ENCODE measurements at places on chromosomes 16 and 17.

- no peak for DNase-seq
Observed at GRCh38 chr16:28304214-28304613, 11.9 kb downstream of the SBK1 start.

DNA sequence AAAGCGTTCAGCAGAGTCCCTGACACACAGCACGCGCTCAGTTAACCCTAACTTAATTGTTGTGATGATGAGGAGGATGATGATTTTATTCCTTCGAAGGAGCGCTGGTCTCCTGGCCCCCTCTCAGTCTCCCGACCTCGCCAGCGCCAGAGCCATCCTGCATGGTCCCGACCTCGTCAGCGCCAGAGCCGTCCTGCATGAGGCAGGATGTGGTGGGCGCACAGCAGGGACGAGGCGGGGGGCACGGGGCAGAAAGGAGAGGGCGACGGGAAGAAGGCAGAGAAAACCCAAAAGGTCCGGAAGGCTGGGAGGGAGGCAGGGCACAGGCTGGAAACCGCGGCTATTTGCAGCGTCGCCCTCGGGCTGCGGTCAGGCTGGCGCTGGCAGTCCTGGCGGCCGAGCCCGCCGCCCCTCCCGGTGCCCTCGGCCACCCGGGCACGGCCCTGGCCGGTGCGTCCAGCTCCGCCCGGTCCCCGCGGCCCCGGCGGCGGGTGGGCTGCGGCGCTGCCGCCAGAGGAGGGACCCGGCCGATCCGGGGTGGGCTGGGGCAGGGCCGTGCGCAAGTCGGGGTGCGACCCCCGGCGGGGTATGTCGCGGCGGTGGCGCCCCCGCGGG is 3.0 kb upstream of the TAC4 start:
- no peak for DNase-seq

- DNase-seq = no peak
Observed at GRCh38 chr16:12699161-12699560, 104.5 kb downstream of the CPPED1 start.

DNA sequence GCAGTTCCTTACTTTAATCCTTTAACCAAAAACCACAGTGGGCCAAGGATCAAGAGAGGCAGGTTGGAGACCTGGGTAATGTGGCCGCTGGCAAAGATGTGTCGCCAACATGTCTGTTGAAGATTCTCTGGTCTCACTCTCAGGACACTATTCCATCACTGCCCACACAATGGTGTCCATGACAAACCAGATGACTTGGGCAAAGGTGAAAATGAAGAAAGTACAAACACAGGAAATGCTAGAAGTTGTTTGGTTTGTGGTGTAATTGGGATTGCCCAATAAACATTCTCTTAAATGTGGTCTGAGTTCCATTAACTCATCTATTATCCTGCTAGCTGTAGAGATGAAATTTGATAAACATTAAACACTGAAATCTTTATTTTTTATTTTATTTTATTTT is 43.3 kb downstream of the SALL1 start:
- DNase-seq = no peak

GRCh38 chr17:39920218-39921210 is 2.1 kb upstream of the GSDMB start:
- DNase-seq = peak; percentile 54

GRCh38 chr16:77227745-77228144 is 28.5 kb downstream of the SYCE1L start:
- no peak for DNase-seq

GRCh38 chr16:51049276-51049675 is 101.8 kb downstream of the SALL1 start:
- no peak for DNase-seq

GRCh38 chr16:1108299-1109252 is 12.5 kb upstream of the C1QTNF8 start:
- no peak for DNase-seq

DNA sequence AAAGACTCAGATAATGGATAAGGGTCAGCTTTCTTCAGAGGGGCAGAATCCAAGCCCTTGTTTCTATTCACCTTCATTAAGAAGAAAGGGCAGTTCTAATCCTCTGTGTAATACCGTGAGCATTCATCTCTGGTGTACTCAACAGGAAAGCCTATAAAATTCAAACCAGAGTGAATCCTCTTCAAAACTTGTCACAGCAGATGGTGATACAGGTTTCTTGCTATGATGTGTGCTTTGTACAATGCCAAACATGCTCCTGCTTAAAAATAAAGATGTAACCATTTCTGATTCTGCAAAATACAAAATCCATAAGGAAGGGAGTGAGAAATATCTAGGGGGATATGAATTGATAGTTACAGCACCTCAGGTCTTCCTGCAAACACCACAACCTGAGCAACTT is 49.7 kb downstream of the CYTH1 start:
- no peak for DNase-seq

GRCh38 chr17:63126607-63127006 is 160.6 kb downstream of the TANC2 start:
- DNase-seq = no peak

- DNase-seq = no peak
Observed at GRCh38 chr17:66784621-66785364, 50.1 kb upstream of the CACNG5 start.

- no peak for DNase-seq
Observed at GRCh38 chr17:28610376-28610775, 3.6 kb downstream of the RSKR start.

- no peak for DNase-seq
Observed at GRCh38 chr17:61904094-61904710, 23.6 kb downstream of the INTS2 start.

DNA sequence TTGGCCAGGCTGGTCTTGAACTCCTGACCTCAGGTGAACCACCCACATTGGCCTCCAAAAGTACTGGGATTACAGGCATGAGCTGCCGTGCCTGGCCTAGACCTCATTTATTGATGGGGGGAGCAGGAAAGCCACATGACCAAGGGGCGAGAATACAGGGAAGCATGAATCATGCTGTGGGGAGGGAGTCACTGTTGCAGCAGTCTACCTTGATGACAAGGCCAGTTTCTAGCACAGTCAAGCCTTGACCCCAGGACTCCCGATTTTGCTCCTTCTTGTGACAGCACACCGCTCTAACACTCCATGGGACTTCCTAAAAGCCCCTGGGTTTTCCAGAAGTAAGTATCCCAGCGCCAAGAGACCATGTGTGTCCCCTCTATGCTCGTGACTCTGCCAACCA is 42.9 kb upstream of the IRF8 start:
- no peak for DNase-seq

Data from stimulated activated CD4-positive, alpha-beta T cell treated with anti-CD3 and anti-CD28 coated beads, Interleukin-1b, Interleukin-23, amount 100 ng/mL, for 4 hours (primary cell).